Stromal cell of bone marrow (primary cell): ENCODE measurements at places on chromosomes 2 and 18.

DNA sequence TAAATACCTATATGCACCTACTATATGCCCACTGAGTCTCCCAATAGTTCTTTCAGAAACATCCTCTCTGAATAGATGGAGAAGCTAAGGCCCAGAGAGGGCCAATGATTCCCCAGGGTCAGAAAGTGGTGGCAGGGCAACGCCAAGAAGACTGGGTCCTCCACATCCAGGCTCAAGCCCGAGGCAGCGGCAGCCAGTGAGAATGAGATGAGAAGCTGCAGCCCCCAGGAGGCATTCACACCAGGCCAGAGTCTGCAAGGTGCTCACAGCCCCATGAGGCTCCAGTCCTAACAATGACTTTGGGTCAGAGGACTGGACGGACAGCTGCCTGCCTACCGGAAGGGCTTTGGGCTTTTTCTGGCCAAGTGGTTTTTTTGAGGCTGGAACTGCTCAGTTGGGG lies 3.5 kb downstream of the TEX261 start:
- DNase-seq = no peak

GRCh38 chr2:203842373-203842772 lies 25.2 kb upstream of the CTLA4 start:
- no peak for DNase-seq

- no peak for DNase-seq
These were observed 104.2 kb downstream of the ACKR3 start for GRCh38 chr2:236673823-236674185.

- DNase-seq = no peak
These were observed 23.6 kb downstream of the MPP4 start for GRCh38 chr2:201674794-201675193.
